Muscle of leg (tissue), 16 donors: ENCODE measurements at places on chromosomes 6 and 20. TPM values are rescaled to one million over a fixed set of nuclear protein-coding genes. Genes with fewer than 3 reads are reported as not detected.

SAPCD1 gene
- 2.7 TPM for total RNA-seq

VNN1 gene
- total RNA-seq, result 0.13 TPM

- no peak overlapping the region for H3K4me3 ChIP-seq
- no peaks in the 10 kb centered on the region for H3K27me3 ChIP-seq
- no peaks in the 10 kb centered on the region for H3K4me1 ChIP-seq
Observed at GRCh38 chr6:10338151-10338550, 76.7 kb downstream of the TFAP2A start.

DNA sequence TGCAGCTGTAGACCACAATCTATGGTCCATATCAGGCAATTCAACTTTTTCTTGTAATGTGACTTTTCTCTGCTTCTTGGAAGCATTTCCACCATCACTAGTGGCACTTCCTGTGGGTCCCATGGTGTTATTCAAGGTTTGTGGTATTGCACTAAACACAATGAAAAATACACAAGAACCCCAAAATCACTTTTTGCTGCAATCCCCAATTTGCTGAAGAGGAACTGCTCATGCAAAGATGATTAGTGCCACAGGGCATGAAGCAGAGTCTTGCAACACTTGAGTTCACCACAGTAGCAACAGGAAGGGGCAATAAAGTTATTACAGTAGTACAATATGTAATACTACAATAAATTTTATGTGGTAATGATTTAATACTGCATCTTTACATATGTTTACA lies 16.8 kb upstream of the TAAR1 start:
- no peaks in the 10 kb centered on the region for H3K4me1 ChIP-seq
- no peaks in the 10 kb centered on the region for H3K27me3 ChIP-seq
- no peak overlapping the region for H3K27ac ChIP-seq
- DNase-seq, result no peak
- H3K36me3 ChIP-seq, result no peaks in the 10 kb centered on the region

DNA sequence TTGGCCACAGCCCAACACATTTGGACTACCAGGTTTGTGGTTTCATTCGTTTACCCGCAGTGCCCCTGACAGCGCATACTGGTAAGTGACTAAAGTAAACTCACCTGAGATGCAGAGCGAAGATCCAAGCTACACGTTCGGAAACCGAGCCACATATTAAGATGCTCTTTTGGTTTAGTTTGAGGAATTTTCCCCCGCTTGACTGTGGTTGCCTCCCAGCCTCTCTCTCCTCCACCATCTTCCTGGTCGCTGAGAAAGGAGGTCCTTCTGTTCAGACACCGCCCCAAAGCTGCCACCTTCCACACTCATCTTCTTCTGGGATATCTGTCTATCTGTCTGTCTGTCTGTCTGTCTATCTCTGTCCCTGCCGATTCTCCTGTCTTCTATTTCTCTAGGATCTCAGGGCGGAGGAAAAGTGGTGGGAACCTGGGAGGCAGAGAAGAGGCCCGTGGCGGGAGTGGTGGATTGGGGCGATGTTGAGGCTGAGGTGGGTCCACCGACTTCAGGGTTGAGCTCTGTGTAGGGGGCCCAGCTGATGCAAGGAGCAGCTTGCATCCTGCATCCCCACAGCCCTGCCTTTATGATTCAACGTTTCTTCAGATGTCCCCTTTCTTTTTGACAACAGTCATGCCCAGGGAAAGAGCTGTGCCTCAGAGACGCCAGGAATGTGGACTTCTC lies 196.9 kb upstream of the ZNF184 start:
- peaks cover 19% of the 10 kb centered on the region for H3K4me1 ChIP-seq
- peak; percentile 0 for DNase-seq
- H3K36me3 ChIP-seq, result no peaks in the 10 kb centered on the region
- no peak overlapping the region for H3K4me3 ChIP-seq
- H3K27me3 ChIP-seq, result peaks cover 79% of the 10 kb centered on the region

DNA sequence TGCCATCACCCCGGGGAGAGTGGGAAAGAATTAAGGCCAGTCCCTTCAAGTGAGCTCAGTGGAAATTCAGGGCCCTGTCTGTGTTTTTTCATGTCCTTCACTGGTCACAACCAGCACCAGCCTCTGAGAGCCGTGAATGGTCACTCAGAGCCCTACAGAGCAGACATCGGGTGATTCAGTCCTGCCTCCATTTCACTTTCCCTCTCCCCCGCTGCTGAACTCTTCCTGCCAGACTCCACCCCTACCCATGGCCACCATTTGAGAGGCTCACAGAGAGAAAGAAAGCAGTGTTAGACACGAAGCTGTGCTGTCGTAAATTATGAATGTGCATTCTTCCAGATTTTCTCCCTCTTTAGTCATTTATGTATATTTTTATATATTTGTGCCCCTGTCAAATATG lies 5.4 kb downstream of the R3HDML start:
- H3K27ac ChIP-seq, result no peak overlapping the region
- DNase-seq, result no peak
- H3K36me3 ChIP-seq, result no peaks in the 10 kb centered on the region
- no peak overlapping the region for H3K4me3 ChIP-seq

- no peak overlapping the region for H3K4me3 ChIP-seq
- peak overlapping the region; percentile 81 for H3K27ac ChIP-seq
- H3K27me3 ChIP-seq, result no peaks in the 10 kb centered on the region
- peaks cover 53% of the 10 kb centered on the region for H3K36me3 ChIP-seq
Observed at GRCh38 chr6:111711476-111711875, 105.8 kb upstream of the TRAF3IP2 start.
